ENCODE measurements at places on chromosomes 2 and 18.

DNA sequence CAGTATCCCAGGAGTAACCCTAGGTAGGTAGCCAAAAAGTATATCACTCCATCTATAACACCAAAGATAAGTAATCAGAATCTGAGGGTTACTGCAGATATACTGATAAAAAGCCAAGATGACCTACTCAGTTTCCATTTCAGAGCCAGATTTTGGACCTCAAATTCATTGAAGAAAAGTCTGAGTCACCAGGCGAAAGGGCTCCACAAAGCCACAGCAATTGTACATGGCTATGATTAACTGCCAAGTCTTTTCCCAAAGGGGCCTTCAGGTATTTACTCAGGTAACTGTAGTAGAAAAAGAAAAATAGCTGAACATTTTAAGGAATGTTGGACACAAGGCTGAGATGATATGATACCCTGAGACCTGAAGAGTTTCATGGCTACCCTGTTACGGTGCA is 75.6 kb upstream of the KCNH7 start:
- DNase-seq = no peak

DNA sequence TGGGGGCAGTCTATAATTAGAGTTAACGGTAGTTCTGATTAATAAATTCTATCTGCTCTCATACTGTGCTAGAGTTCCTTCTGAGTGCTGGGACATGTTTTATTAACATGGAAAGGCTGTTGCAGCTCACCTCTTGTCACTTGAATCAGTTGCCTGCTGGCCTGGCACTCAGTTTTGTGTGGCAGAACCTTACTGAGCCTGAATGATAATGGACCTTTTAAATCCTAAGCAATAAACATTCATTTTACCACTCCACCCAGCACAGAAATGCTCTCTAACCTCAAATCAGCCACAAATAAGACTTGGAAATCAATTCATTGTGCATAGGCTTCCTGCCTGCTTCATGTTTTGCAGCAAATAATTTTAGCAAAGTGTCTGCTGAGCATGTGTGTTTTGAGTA is 115.0 kb upstream of the RBMS1 start:
- DNase-seq = no peak

DNA sequence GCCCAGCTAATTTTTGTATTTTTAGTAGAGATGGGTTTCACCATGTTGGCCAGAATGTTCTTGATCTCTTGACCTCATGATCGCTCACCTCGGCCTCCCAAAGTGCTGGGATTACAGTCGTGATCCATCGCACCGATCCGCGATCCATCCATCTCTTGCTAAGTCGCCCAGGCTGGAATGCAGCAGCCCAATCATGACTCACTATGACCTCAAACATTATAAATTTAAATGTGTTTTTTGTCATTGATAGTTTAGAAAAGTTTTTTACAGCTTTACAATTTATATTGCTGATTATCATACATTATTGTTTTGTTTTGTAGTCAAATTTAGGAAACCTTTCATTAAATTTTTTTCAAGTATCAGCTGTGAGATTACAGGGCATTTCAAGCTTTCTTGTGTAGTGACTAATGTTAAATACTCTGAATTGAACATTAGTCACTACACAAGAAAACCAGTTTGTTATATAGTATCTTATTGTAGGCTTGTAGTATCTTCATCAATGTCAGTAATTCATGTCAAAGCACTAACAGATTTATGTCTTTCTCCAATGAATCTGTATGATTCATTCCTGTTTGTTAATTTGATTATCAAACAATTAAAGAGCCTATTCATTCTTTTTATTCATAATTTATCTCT is 37.5 kb downstream of the NR4A2 start:
- no peak for DNase-seq

DNA sequence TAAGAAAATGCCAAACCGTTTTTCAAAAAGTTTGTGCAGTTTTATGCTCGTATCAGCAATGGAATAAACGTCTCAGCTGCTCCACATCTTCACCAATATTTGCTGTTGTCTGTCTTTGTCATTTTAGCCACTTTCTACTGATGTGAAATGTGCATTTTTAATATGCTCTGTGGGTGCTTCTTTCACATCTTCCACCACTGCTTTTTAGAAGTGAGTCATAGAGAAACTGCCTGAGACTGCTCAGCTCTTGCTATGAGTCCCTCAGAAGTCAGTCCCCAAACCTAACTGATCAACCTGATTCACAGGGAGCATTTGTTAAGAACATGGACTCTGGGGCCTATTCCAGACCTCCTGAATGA is 41.0 kb upstream of the EPC2 start:
- no peak for DNase-seq

GRCh38 chr2:188676010-188676400 is 298.2 kb upstream of the COL3A1 start:
- DNase-seq = no peak

- DNase-seq = no peak
These were observed 273.5 kb downstream of the RNF144A start for GRCh38 chr2:7190587-7191324.
